ENCODE measurements at places on chromosomes 12 and 14.
A peak's percentile ranks its signal among the peaks of the same experiment; 100 is the strongest.

DNA sequence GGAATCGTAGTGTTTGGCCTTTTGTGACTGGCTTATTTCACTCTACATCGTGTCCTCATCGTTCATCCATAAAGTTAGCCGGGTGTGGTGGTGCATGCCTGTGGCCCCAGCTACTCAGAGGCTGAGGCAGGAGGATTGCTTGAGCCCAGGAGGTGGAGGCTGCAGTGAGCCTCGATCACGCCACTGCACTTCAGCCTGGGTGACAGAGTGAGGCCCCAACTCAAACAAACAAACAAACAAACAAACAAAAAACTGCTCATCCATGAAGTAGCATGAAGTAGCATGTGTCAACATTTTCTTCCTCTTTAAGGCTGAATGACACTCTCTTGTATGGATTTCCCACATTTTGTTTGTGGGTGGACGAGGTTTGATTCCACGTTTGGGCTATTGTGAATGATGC is 44.0 kb upstream of the MEG3 start:
- DNase-seq, result no peak

DNA sequence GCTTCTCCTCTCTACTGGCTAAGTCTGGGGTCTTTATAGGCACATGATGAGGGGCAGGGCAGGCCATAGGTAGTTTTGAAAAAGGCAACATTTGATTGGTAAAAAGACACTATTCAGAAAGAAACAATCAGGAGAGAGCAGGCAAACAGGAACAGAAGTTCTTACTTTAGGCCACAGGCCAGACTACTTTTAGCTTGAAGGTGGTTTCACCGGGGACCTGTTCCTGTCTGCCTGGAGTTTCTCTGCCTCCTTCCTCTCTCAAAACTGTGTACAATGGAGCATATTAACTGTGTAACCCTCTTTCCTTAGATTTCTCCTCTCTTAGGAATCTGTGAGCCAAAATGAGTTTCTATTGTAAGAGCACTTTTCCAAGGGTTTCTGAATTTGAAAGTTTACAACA is 167.9 kb upstream of the AVPR1A start:
- no peak for DNase-seq

GRCh38 chr12:105587237-105587636 is 256.7 kb downstream of the C12orf75 start:
- DNase-seq, result no peak

DNA sequence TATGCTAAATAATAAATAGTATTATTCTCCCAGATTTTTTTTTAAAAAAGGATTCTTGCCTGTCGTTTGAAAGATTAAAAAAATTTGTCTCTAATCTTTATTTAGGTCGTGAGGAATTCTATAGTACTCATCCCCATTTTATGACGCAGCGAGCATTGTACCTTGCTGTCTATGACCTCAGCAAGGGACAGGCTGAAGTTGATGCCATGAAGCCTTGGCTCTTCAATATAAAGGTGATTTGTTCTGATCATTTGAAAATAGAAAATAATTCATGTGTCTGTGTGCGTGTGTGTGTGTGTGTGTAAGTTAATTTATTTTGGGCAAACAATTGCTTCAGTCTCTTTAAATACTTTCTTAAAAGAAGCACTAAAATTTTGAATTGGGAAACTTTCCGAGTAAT is 84.2 kb downstream of the LRRK2 start:
- no peak for DNase-seq

DNA sequence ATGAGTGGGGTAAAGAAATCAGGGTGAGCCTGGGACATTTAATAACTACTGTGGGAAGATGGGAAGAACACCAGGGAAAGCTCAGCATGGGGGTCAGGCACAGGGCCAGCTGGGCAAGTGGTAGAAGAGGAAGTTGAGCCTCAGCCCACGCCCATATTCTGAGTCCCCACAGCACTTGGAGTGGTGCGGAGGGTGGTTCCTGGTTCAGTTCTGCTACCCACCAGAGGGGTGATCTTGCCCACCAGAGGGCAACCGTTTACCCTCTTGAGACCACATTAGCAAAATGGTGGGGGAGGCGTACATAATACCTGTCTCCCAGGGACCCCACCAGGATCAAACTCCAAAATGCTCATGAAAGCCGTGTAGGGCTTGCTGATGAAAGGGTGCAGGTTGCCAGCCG is 16.8 kb upstream of the ANKRD33 start:
- DNase-seq, result peak; percentile 38
